DMS53 (cell line): ENCODE measurements at places on chromosomes 7 and 10.

DNA sequence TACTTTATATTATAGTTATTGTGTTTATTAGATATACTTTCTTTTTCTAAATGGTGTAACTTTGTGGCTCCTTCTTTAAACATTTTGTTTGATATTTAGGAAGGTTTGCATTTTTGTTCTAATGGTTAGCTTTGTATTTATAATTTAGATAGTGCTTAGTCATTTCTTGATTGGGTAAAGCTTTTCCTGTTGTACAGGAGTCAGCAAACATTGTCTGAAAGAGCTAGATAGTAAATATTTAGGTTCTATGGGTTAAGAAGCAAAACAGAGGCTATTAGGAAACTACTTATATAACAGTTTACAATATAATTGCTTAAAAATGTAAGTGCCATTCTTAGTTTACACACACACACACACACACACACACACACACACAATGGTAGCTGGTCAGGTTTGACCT lies 70.6 kb upstream of the CCDC6 start:
- peak; percentile 52 for DNase-seq

DNA sequence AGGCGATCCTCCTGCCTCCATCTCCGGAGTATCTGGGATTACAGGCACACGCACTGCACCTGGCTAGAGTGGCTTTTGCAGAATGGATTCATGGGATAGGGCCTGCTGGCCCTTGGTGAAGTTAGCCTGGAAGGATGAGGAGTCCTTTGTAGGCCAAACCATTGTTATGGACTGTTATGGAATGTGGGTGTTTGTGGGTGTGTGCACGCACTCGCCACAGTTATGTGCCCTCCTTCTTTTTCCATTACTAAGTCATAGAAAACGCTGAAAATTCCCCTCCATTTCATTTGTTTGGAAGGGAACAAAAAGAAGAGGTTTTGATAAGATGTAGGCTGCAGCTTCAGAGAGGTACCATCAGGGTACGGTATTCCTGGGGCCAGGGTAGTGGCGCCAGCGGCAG lies 15.0 kb downstream of the ZNF862 start:
- DNase-seq = no peak

DNA sequence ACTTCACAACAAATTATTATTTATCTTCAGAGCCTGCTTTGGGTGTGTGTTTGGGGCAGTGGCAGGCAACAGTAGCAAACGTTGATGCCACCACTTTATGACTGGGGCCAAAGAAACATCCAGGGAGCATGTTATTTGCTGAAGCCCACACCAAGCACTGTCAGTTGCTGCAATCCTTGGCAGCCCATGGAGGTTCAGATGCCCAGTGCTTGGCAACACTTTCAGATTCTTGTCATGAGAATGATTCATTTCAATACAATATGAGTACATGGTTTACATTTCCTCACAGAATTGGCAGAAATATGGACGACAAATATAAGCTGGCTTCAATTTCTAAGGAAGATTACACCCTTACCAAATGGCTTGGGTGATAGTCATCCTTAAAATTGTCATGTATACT lies 46.5 kb upstream of the GLI3 start:
- no peak for DNase-seq

GRCh38 chr7:143305423-143306070 lies 10.4 kb upstream of the CLCN1 start:
- DNase-seq = peak; percentile 91

DNA sequence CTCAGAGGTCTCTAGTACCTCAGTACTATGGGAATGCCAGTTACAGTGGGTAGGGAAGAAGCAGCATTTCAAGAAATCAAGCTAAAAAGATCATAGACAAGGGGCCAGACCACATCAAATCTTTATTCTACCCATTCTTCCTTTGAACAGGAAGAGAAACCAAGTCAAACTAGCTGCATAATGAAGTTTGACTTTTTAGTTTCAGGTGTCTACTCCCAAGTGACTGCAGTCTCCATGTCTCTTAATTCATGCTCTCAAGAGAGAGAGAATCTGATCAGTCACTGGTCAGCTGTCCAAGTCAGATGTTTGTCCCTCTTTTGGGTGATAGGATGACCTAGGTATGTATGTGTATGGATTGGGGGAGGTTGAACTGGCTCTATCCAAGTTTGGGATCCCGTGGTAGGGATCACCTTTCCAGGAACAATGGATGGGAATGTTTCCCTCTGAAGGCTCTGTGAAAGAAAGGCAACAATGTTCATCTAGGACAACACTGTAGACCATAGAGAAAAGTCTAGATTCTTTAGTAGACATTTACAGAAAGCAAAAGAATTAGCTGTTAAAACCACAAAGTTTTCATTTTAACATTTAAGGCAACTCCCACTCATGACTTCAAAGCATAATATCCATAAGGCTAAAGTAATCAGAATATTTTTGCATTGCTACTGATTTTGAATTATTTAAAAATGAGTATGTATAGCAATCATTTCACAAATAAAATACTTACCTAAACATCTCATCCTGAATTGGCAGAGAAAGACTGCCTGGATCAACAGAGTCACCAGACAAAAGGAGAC lies 30.1 kb upstream of the PRTFDC1 start:
- DNase-seq = no peak

DNA sequence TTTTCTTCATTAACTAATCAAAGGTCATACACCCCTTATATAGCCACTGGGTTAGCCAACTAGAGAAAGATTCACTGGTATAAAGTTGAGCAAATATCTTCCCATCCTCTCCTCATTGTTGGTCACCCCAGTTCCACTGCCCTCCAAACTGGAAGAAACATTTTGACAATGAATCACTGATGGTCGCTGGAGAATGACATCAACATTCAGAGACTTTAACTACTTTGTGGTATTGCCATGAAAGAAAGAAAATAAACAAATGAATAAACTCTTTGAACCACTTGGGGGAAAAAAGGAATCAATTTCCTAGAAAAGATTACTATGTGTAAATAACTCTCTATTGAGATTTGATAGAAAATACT lies 23.4 kb downstream of the HYCC1 start:
- no peak for DNase-seq

DNA sequence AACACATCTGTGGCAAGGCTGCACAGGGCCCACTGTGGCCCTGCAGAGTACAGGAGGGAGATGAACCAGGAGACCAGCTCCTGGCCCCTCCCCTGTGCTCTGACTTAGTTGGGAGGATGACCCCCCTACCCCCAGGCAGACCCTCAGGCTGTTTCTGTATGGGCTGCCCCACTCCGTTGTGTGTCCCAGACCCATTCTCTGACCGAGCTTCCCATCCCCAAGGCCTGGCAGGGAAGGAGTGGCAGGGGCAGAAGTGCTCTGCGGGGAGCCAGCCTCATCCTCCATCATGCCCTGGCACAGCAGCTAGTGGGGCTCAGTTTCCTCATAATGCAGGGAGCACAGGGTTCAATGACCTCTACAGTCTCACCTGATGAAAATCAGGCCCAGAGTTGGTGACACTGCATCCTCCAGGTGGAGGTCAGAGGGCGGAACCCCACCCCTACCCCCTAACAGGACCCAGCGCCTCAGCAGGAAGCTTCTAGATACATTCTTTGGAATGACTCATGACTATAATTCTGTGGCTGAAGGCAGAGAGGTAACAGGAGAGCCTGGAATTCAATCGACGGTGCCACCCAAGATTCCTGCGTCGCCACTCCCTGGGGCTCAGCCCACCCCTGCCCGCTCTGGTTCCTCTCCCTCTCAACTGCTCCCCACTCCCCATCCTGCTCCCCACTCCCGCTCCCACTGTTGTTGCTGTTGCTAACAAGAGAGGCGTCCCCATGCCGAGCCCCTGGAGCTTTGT lies 18.2 kb downstream of the PODXL start:
- no peak for DNase-seq

DNA sequence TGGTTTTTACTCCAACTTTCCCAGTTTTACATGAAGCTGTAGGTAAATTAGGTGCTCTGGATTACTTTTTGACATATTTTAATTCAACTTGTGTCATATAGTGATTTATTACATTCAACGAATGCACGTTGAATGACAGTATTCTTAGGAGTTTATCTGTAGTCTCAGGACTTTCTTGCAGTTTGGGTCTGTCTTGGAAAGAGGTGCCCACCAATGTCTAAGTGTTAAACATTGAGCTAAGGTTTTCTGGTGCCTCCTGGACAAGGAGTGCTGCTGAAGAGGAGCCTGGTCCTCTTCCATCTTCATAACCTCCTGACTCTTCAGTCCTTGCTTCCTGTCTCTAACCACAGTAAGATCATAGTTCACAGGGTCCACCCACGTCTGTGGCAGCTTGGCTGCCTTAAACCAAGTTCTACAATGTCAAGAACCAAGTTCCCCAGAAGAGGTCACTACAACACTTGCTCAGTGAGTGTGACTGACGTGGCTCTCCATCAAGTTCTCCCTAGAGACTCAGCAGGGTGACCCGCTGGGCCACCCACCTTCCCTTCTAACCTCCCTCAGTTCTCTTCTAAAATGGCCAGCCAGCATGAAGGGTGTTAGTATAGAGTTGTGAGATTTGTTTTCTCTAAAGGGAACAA lies 6.1 kb downstream of the NPY start:
- peak; percentile 91 for DNase-seq
